ENCODE measurements at places on chromosomes 12 and 14.

GRCh38 chr12:110920324-110920910, at the start of gene MYL2:
TSS of gene MYL2 (minus strand) at chr12:110920579. CDS start at chr12:110920529, 50 bp downstream.
- no peak for DNase-seq

DNA sequence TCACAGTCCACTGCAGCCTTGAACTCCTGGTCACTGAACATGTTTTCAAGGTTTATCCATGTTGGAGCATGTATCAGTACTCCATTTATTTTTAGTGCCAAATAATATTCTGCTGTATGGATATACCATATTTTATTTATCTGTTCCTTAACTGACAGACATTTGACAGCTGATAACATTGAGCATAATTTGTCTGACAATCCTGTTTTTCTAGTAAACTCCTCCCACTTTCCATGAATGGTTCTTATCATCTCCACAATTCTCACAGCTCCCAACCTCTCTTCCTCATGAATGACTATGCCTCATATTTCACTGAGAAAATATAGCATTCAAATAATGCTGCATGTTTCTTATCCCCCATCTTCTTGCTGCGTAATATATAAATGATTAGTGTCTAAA, 33.3 kb downstream of the COCH start:
- no peak for DNase-seq

- DNase-seq = peak; percentile 19
Measured at GRCh38 chr12:13005649-13006048, 5.6 kb upstream of the HEBP1 start.

- no peak for DNase-seq
Measured at GRCh38 chr14:20873370-20874177, 17.6 kb upstream of the RNASE3 start.

GRCh38 chr12:12645485-12645884, 33.8 kb downstream of the CREBL2 start:
- DNase-seq = peak; percentile 9

DNA sequence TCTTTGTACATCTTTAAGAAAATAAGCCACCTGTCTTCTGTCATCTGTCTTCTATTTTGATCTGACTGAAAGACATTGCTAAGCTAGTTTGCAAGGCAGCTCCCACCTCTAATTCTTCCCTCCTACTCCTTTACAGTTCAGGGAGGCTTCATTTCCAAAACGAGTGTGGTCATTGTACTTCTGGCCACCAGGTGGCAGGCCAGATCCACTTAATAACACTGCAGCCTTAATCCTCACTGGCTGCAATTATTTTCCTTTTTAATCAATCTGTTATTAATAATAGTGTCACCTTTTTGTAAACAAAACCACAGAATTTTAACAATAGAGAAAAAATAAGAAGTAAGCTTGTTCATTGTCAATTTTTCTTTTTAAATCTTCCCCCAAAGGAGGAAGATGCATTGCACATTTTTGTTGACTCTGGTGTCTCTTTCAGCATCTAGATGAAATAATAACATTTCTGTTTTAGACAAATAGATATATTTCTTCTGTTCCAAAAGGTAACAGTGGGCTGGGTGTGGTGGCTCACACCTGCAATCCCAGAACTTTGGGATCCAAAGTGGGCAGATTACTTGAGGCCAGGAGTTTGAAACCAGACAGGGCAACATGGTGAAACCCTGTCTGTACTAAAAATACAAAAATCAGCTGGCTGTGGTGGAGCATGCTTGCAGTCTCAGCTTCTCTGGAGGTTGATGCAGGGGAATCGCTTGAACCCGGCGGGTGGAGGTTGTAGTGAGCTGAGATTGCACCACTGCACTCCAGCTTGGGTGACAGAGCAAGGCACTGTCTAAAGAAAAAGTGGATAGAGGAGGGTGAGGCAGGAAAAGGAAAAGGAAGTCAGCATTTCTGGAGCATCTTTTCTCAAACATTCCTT, 23.3 kb downstream of the GABARAPL1 start:
- DNase-seq = no peak

GRCh38 chr12:2710701-2711100, 84.1 kb upstream of the FKBP4 start:
- no peak for DNase-seq

- DNase-seq = no peak
Measured at GRCh38 chr12:31006416-31007152, 67.1 kb upstream of the DDX11 start.

DNA sequence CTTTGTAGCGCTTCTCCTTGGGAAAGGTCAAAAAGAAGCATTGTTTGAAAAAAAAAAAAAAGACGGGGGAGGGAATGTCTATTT, at the start of gene LMO3:
TSS of gene LMO3 (minus strand) at position 46 of the 84 bp plus-strand sequence. CDS start 5,302 bp downstream, outside the sequence.
- no peak for DNase-seq
